ENCODE measurements at places on chromosomes 13 and 19. TPM values are rescaled to one million over a fixed set of nuclear protein-coding genes. Genes with fewer than 3 reads are reported as not detected.

Gene FFAR2
- 0.23 TPM for total RNA-seq

Gene ZNF135
- total RNA-seq = 13.4 TPM

Gene GPC6
- total RNA-seq = 19.8 TPM

Gene SOHLH2
- total RNA-seq = 3.5 TPM

Gene TNFRSF19
- total RNA-seq = 19.6 TPM

Gene SRRM5
- not detected for total RNA-seq

Gene LINGO3
- 5.8 TPM for total RNA-seq

Gene LRRC4B
- 105 TPM for total RNA-seq

Gene FBXO46
- 7.8 TPM for total RNA-seq

Gene CGB1
- not detected for total RNA-seq

Gene ANO8
- total RNA-seq = 24.9 TPM

Gene TGDS
- total RNA-seq = 8.5 TPM

Gene NEK3
- total RNA-seq = 9.9 TPM

Gene RNF17
- total RNA-seq = 1.6 TPM

Gene NPAS1
- total RNA-seq = 3.5 TPM

Gene TSHZ3
- total RNA-seq = 3.7 TPM

Gene TMEM255B
- total RNA-seq = 1.4 TPM

Gene KLK7
- total RNA-seq = not detected

Gene IGFL1
- total RNA-seq = not detected

Gene ALOX5AP
- total RNA-seq = 3.7 TPM

Gene KCNN4
- not detected for total RNA-seq

Gene IZUMO4
- total RNA-seq = 8.5 TPM

Gene ARRDC5
- not detected for total RNA-seq

Gene TMEM150B
- not detected for total RNA-seq

Gene ZNF302
- total RNA-seq = 54.7 TPM

Gene CCDC169
- 4.4 TPM for total RNA-seq

Gene KL
- 5.1 TPM for total RNA-seq

Gene KLK5
- 0.69 TPM for total RNA-seq

Gene UBA52
- 632 TPM for total RNA-seq

Gene FUT6
- total RNA-seq = not detected

Gene KLF5
- total RNA-seq = 2.8 TPM

Gene FREM2
- 4.6 TPM for total RNA-seq

Gene REXO1
- 9.2 TPM for total RNA-seq

Gene KLK2
- total RNA-seq = not detected

Gene ADGRE1
- 0.23 TPM for total RNA-seq

Gene GJB6
- 10.6 TPM for total RNA-seq

Gene IFI30
- total RNA-seq = 1.4 TPM

Gene ZNF699
- total RNA-seq = 19.1 TPM

Gene SBK2
- total RNA-seq = not detected

Gene NKPD1
- 0.69 TPM for total RNA-seq

Gene PRR20D
- not detected for total RNA-seq

Gene LMTK3
- total RNA-seq = 16.4 TPM

Gene LHB
- total RNA-seq = not detected

Gene TYROBP
- total RNA-seq = 5.5 TPM

Gene MEIOSIN
- total RNA-seq = not detected

Gene LGALS14
- 1.4 TPM for total RNA-seq

Gene PSG3
- total RNA-seq = not detected

Gene ZNF98
- total RNA-seq = 5.3 TPM

Gene CEACAM3
- total RNA-seq = not detected

Gene OLFM2
- 106 TPM for total RNA-seq

Gene ODAD3
- total RNA-seq = 2.8 TPM

Gene CBY2
- total RNA-seq = not detected

Gene MPV17L2
- total RNA-seq = 5.3 TPM

Gene OVOL3
- not detected for total RNA-seq

Gene STOML3
- total RNA-seq = 1.6 TPM
